ENCODE measurements at places on chromosomes 2 and 18.

- DNase-seq: peak; percentile 43
Observed at GRCh38 chr18:5895299-5895875, at the start of gene TMEM200C. TMEM200C (minus strand) TSS chr18:5895522; CDS start chr18:5892063, 3,459 bp downstream.

GRCh38 chr2:237583385-237584295 lies 6.9 kb downstream of the RAB17 start:
- no peak for DNase-seq

DNA sequence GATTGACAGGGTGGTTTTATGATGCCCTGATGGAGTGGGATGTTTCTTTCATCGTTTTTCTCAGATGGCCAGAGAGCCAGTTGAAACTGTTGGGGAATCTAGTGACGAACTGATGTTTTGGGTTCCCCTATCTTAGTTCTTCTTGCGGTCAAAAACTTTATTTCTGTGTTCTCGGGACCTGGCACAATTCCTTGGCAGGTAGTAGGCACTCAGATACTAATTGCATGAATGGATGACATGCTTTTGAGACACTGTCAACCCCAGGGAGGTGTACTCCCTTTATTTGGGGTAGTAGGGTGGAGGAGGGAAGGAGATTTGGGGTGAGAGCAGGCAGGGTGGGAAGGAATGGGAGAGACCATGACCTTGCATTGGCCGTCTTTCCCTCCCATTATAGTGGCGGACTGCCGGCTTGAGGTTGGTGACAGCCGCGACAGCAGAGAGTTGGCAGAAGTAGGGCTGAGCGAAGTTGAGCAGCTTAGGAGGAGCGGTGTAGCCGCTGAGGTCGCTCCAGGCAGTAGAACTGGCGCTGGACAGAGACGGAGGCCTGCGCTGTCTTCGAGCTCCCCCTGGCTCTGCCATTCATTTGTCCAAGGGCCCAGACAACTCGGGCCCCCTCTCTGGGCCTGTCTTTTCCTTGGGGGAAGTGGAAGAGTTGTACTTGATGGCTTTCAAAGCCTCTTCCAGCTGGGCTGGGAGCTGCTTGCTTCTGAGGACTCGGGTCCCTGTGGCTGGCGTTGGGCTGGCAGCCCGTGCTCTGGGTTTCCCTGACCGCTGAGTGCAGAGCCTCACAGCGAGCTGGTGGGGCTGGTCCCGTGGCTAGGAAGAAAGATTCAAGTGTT lies 2.6 kb downstream of the TET3 start:
- DNase-seq: peak; percentile 56

- no peak for DNase-seq
Observed at GRCh38 chr18:47150824-47151366, 595 bp upstream of the HDHD2 start.

DNA sequence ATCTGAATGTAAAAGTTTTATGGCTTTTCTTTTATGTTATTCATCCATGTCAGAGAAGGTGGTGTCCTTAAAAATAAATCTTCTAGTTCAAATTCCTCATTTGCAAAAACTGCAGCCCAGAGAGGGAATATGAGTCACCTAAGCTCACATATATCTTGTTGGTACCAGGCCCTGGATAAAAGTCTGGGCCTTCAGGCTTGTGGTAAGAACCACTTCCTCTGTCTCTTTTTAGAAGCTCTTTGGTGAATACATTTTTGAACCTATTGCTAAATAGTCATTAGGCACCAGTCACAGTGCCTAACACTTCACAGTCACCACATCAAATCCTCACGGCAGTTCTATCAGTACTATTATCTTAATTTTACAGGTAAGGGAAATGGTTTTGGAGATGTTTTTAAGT lies 199.2 kb downstream of the KCNS3 start:
- DNase-seq: peak; percentile 90

GRCh38 chr18:61579581-61579980 lies 246.4 kb downstream of the CDH20 start:
- no peak for DNase-seq

DNA sequence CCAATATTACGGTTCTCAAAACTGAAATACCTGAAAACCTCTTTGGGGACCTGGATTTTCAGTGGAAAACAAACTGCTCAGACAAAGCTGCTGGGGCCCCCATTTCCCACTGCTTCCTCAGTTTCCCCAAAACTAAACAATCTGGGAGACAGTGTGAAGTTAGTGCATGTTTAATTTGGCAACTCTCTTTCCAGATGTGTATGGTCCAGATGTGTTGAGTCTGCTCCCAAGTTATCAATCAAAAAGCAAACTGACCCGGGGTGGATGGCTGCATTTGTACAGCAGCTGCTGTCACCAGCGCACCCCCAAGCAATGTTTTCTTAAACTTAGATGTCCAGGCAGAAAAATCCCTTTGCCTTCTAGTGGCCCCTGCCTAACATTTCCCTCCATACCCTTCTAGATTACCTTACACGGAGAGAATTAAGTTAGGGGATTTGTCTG lies 136.9 kb downstream of the COPS8 start:
- no peak for DNase-seq

DNA sequence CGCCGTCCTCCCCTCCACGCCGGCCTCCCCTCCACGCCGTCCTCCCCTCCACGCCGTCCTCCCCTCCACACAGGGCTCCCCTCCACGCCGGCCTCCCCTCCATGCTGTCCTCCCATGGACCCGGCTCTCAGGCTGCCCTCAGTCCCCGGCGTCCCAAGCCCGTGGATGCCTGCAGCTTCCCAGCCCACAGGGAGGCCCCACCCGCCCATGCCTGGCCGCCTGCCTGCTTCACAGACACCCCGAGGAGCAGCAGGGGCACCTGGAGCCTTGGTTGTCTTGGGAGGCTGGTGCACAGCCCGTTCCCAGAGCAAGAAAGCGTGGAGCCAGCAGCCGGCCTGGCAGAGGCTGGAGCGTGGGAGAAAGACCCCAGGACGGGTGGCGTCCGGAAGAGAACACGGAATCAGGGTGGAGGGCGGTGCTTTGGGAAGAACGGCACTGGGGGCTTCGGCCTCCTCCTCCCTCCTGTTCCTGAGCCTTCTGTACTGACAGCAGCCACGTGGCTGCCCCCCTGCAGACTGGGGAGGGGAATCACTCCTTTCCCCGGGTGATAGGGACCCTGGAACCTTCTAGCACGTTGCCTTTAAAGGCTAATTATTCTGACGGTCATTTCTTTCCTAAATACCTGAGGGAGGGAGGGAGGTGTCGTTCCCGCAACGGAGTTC lies 26.2 kb upstream of the KCNG2 start:
- DNase-seq: no peak

DNA sequence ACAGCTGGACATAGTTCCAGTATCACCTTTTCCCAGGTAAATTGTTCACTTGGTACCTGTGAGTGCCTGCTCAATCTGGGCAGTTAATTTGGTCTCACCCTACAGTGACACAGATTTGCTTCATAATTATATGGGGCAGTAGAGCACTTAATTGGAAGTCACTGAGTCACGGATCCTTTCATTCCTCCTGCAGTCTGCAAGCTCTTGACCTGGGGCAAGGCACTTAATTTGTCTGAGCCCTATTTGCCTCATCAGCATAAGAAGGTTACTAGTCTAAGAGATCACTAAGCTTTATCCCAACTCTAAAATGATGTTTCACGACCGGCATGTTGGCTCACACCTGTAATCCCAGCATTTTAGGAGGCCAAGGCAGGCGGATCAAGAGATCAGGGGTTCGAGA lies 8.9 kb downstream of the FBXO36 start:
- no peak for DNase-seq

GRCh38 chr2:12484536-12485115 lies 232.1 kb upstream of the TRIB2 start:
- DNase-seq: peak; percentile 42

DNA sequence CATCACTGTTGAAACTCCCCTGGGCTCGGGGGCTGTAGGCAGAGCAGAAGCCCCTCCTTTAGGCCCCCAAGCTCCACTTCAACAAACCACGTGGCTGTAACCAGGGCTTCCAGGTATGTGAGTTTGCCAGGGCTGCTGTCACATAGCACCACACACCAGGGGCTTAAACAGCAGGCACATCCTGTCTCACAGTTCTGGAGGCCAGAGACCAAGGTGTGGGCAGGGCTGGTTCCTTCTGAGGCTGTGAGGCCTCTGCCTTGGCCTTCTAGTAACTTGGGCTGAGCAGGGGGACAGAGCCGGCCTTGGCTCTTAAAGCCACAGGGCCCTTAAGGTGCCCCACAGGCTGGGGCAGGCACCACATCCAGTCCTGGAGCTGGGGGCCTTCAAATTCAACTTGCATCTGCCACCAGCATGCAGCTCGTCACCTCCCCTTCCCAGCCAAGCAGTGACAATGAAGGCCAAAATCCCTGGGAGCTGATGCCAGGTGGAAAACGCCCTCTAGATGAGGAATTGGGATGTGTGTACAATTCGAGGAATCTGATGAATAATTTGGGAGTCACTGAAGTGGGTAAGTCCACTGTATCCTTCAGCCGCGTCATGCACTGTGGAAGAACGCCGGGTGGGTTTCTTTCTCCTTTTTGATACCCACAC lies 104.2 kb upstream of the ODC1 start:
- no peak for DNase-seq

- no peak for DNase-seq
Observed at GRCh38 chr18:2651981-2652380, 3.5 kb upstream of the SMCHD1 start.

DNA sequence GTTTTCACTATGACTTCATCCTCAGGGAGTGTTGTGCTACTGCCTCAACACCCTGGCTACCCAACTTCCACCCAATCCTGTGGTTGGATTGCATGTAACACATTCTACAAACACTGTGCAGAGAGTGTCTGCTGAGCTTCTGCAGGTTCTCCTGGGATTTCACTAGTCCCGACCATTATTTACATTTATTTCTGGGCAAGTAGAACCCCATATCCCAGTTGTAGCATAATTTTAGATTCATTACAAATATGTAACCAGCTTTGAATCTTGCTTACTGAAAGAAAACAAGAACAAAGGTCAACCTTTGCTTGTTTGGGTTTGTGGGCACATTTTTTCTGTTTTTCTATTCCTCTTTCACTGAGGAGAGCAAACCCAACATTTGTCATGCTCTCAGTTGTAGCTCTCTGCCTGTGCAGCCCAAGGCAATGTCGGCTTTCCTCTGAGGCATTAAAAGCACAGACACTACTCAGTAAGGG lies 2036.1 kb upstream of the LRRTM1 start:
- no peak for DNase-seq

Data from astrocyte of the spinal cord (primary cell).